ENCODE measurements at places on chromosomes 1 and 21.

GRCh38 chr1:41698916-41699860 is 214.7 kb upstream of the EDN2 start:
- DNase-seq = no peak

GRCh38 chr1:67201891-67202290 is 35.6 kb downstream of the IL23R start:
- no peak for DNase-seq

GRCh38 chr21:17488620-17489019 is 24.2 kb upstream of the CXADR start:
- DNase-seq = no peak

GRCh38 chr1:110017792-110018191 is 16.6 kb upstream of the STRIP1 start:
- DNase-seq = no peak

DNA sequence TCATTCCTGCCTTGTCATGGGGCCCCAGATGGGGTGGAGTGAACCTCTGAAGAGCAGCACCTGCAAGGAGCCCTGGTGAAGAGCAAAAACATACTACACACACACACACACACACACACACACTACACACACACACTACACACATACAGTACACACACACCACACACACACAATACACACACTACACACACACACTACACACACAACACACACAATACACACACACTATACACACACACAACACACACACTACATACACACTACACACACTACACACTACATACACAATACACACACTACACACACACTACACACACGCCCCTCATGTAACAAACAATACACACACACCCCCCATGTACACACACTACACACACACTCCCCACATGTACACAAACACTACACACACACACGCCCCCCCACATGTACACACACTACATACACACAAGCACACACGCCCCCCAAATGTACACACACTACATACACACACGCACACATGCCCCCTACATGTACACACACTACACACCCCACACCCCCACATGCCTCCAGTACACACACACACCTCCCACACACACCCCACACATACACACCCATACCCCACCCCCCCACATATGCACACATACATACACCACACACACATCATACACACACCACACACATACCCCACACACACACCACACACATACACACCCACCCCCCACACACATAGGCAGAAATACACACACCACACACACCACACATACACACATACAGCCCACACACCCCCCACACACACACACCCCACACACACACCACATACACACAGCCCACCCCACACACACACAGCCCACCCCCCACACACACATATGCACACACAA is 9.3 kb downstream of the SLC2A5 start:
- DNase-seq = no peak

- DNase-seq = no peak
Measured at GRCh38 chr1:9593492-9594465, 5.1 kb downstream of the TMEM201 start.

DNA sequence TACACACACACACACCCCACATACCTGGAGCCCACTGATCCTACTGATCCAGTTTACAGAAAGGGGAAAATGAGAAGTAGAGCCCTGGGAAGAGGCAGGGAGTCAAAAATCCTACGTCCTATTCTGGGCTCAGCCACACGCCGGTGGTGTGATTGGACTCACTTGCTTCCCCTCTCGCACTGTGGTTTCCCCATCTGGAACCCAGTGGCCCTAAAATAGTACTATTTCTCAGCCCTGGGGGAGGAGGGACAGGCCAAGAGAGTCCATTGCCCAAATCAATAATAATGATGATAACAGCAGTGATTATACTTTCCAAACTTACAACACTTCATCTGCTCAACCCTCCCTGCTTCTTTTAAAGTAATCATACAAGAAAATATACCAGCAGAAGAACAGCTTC is 2.9 kb upstream of the PIGR start:
- DNase-seq = no peak

DNA sequence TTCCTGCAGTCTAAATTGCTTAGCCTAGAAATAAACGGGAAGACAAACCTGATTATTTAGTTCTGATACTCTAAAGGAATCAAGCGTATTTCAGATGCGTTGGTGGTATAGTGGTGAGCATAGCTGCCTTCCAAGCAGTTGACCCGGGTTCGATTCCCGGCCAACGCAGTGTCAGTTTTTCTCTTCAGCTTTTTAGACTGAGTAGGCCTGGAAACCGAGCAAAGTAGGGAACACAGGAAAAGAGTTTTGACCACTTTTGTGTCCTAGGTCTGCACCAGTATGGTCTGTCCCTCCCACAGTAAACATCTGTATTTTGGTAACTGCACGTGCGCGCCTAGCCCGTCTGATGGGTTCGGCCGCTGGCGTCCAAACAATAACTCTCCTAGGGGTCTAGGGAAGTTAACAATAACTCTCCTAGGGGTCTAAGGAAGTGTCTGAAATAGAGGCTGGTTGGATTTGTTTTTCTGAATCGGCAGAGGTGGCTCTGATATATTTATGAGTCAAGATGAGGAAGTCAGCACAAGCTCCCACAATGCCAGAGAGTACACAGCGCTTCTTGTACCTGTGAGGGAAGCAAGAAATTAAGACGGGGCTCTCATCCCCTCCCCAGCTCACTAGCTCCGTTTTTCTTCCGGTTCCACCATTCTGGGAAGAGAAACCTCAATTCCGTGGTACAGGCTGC is 15.6 kb upstream of the HJV start:
- peak; percentile 83 for DNase-seq

DNA sequence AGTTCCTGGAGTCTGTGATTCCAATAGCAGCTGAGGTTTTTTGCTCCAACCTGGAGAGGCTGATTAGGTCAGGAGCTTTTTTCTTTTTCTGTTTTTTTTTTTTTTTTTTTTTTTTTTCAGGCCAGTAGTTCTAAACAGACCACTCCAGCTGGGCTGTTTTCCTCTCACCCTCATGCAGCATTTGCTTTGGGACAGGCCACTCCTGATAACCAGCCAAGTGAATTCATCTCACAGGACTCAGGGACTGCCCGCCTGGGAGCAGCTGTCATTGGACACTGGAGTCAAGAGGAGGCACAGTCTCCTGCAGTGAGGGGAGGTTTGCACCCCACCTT is 22.9 kb downstream of the PLXNA2 start:
- no peak for DNase-seq

DNA sequence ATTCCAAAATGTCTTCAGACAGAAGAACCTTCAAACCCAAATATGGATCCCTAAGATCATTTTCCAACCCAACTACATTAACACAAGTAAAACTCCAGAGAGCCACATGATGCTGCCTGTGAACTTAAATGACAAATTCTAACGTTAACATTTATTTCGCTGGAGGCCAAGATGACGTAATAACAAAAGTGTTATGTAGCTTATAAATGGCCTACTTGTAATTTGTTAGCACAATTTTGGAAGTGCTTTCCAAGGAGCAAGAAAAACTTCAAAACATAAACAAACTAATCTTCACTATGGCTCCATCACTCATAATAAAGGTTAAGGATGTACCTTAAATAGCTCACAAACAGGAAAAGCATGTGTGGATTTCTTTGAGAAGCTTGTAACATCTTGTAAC is 126.7 kb downstream of the HLCS start:
- DNase-seq = no peak

- no peak for DNase-seq
Measured at GRCh38 chr1:232046451-232047306, 420.1 kb downstream of the DISC1 start.

DNA sequence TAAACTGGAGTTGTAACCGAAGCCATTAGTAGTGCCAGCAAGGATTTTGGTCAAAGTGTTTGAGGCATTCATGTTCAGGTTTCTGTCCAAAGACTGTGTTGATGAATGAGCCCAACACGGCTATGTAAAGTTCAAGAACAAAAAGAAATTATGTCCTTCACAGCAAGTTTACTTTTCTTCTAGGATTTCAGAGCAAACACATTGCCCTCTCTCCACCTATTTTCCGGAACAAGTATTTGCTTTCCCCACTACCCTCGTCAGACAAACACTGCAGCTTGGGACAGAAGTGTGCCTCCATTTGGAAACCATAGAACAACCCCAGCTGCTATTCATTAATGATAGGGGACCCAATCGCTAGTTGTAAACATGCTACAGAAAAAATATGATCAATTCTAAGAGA is 151.4 kb upstream of the C1orf105 start:
- no peak for DNase-seq

DNA sequence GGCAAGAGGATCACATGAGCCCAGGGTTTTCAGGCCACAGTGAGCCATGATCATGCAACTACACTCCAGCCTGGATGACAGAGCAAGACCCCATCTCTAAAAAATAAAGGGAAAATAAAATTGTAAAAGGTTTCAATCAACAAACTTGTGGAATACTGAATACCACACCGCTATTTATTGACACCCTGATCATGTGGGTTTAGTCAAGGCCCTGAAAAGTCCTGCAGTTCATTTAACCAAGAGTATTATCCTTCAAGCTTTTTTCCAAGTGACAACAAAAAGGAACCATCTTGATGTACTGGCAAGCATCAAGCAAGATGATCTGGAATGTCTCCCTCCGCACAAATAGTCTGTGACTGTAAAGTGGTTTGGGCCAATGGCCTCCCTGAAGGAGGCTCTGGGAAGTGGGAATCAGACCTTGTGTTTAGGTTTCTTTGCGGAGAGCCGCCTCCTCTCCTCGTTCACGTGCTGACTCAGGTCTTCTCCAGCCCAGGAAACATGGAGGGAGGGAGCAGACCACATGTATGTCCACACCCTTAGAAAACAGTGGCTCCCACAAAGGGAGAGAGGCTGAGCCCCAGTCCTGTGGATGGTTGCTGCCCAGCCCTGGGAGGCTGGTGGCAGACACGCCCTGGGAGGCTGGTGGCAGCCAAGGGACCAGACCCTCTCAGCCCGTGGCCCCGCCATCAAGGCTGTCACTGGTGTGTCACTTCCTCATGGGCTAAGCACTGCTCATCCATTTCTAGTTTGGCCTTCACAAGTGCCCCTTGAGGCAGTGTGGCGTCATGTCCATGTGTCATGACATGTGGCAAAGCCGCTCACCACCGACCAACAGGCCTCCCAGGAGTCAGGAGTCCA is 56.7 kb downstream of the RIPK4 start:
- DNase-seq = no peak

DNA sequence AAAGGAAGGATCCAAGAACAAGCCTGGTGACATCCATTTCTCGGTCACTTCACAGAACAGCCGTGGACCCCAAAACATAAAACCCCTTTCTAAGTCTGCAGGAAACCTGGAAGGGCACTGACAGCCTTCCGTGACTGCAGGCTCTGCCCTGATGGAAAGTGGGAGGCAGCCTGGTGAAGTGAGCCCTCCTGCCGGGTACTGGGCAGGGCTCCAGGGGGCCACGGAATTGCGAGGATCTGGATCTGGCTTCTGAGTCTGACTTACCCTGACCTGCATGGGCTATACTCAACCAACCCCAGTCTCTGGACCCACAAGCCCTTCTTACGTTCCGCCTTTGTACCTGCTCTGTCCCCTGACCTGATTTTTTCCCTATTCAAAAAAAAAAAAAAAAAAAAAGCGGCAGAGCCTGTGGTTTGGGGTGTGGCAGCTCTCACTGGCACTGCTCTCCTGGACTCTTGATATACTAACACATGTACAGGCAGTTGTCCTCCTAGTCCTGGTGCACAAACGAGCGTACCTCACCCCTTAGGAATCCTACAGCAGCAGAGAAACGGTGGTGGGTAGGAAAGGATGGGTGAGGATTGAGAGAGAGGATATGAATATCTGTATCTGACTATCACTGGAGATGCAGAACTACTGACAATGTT is 82.9 kb downstream of the BEND5 start:
- no peak for DNase-seq

GRCh38 chr1:183094351-183094750 is 71.1 kb downstream of the LAMC1 start:
- DNase-seq = no peak

DNA sequence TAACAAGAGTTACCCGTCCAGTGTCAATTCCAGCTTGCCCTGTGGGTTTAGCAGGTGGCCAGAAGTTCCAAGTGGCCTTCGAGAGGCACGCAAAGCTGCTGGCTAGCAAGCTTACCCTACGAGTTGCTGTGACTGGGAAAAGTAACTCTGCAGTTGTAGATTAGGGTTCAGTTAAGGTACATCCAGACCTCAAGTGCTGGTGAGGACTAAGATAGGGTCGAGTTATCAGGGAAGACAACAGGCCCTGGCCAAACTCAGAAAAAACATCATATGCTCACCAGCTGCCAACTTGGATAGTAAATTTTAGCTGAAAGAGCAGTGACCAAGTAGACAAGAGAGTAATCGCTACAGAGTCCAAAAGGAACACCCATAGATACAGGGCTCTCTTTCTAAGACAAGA is 27.7 kb upstream of the LRRC7 start:
- no peak for DNase-seq

DNA sequence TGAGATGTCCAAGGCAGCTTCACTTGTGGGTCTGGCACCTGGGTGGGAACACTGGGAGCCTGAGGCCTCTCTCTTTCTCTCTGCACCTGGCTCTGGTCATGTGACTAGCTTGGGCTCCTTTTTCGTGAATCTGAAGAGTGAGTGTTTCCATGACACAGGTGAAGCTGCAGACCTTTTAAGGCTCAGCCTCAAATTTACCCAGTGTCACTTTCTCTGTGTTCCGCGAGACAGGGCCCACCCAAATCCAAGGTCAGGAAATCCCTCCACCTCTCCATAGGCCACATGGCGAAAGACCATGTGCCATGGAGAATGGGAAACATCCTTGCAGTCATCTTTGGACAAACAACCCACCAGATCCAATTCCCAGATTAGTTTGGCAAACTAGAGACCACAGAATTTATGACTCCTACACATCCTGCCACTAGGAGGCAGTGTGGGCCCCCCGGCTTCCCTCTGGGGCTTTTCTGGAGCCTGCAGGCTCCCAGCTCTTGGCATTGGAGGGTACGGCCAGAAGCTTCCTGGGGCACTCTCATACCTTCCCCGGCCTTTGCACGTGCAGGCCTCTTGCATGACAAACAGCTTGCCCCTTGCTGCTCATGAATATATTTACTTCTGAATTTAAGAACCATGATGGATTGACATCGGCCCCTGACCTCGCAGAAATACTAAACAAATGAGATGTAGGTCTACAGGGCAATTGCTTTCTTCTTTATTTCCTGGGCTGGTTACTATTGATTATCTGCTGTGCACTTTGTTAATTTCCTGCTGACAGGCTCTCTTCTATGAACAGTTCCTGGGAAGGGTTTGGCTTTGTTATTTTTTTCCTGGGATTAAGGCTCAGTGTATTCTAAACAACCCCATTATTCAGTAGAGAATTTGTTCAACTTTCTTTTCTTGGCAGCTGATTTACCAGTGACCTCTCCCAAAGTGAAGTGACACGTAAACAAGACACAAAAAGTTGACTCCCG is 180.7 kb downstream of the KAZN start:
- DNase-seq = no peak

- DNase-seq = no peak
Measured at GRCh38 chr21:43632373-43632905, 26.8 kb downstream of the HSF2BP start.
